ENCODE measurements at places on chromosomes 2 and 18.
A peak's percentile ranks its signal among the peaks of the same experiment; 100 is the strongest.

GRCh38 chr2:232533944-232534710, 5.4 kb upstream of the CHRNG start:
- H3K27me3 ChIP-seq, result no peaks in the 10 kb centered on the region
- DNase-seq, result no peak

DNA sequence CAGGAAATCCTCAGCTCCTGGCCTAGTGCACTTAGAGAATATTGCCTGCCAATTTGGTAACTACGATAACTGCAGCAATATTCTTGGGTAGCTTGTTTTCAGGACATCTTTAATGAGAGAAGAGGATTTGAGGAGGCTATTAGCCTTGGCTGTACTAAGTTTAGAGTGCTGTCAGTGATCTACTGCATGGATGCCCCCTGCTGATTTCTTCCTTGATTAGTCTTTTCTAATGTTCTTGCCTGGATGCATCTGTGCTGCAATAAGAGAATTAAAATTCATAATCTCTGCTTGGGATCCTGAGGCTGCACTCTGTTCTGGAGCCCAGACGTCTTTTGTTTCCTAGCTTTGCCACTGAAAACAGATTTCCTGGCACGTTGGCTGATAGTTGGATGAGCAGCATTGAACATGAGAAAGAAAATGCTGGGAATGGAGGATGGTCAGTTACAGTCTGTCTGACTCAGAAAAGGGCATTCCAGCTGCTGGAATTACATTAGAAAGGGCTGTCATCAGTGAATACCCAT, 115.4 kb downstream of the CCDC85A start:
- no peaks in the 10 kb centered on the region for H3K36me3 ChIP-seq
- no peak overlapping the region for H3K4me3 ChIP-seq
- DNase-seq, result peak; percentile 23

DNA sequence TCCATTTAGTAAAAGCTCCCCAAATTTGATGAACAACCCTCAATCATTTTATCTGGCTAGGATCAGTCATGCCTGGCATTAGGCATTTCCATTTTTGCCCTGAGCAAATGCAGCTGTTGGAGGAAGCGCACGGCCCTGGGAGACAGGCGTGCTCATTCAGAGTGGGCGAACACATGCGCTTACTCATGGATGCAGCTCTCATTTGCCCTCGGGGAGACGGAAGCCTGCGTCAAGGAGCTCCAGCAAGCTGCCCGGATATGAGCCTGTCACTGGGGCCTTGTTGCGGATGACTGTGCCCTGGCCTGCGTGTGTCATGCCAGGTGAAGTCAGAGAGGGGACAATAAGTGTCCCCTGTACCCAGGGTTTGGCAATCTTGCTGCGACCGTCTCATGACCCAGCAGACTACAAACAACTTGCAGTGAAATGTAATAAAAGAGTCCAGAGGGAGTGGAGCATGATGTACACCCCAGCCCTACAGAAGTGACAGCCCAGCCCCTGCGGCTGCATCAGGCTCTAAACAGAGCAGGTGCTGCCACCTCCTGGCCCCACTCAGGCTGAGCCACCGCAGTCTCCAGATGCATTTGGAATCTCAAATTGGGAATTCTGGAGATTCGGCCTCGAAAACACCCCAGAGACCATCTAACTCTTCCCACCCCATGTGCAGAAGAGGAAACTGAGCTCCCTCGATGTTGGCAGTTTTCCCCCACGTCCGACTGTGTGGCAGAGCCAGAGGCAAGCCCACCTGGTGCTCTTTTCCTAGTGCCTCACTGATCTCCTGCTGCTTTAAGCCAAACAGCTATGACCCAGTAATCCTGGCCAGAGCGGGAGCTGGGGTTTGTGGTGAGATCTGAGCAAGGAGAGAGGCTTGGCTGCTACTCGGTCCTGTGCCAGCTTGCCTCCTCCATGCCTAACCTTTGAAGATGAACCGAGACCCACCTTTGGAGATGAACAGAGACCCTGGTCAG, 105.0 kb upstream of the ALK start:
- no peaks in the 10 kb centered on the region for H3K4me1 ChIP-seq
- no peaks in the 10 kb centered on the region for H3K27me3 ChIP-seq
- H3K36me3 ChIP-seq, result no peaks in the 10 kb centered on the region
- DNase-seq, result no peak
- no peak overlapping the region for H3K4me3 ChIP-seq

- no peak for DNase-seq
- no peak overlapping the region for H3K27ac ChIP-seq
- no peaks in the 10 kb centered on the region for H3K27me3 ChIP-seq
Observed at GRCh38 chr2:1856922-1857321, 112.6 kb upstream of the PXDN start.

GRCh38 chr2:72722492-72723070, 103.3 kb downstream of the EXOC6B start:
- no peak overlapping the region for H3K4me3 ChIP-seq
- H3K27me3 ChIP-seq, result no peaks in the 10 kb centered on the region
- no peak for DNase-seq
- H3K36me3 ChIP-seq, result no peaks in the 10 kb centered on the region
- no peak overlapping the region for H3K27ac ChIP-seq
- peaks cover 17% of the 10 kb centered on the region for H3K4me1 ChIP-seq

DNA sequence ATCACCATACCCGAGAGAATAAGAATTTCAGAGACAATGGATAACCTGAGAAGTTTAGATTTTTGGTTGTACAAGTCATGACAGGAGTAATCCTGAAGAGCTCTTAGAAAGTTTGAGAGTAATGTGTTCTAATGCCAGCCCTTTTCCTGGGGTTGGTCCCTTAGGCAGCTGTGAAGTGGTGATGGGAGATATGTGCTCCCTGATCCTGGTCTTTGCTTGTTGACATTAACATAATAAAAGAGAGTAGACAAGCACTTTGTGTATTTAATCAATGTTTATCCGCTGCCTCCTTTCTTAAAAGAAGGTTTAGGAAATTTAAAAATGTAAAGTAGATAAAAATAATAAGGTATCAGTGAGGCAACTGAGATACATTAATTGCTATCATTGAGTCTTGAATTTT, 13.8 kb upstream of the DSC3 start:
- no peaks in the 10 kb centered on the region for H3K4me1 ChIP-seq
- no peak overlapping the region for H3K27ac ChIP-seq
- H3K36me3 ChIP-seq, result no peaks in the 10 kb centered on the region
- no peaks in the 10 kb centered on the region for H3K27me3 ChIP-seq
- no peak for DNase-seq

DNA sequence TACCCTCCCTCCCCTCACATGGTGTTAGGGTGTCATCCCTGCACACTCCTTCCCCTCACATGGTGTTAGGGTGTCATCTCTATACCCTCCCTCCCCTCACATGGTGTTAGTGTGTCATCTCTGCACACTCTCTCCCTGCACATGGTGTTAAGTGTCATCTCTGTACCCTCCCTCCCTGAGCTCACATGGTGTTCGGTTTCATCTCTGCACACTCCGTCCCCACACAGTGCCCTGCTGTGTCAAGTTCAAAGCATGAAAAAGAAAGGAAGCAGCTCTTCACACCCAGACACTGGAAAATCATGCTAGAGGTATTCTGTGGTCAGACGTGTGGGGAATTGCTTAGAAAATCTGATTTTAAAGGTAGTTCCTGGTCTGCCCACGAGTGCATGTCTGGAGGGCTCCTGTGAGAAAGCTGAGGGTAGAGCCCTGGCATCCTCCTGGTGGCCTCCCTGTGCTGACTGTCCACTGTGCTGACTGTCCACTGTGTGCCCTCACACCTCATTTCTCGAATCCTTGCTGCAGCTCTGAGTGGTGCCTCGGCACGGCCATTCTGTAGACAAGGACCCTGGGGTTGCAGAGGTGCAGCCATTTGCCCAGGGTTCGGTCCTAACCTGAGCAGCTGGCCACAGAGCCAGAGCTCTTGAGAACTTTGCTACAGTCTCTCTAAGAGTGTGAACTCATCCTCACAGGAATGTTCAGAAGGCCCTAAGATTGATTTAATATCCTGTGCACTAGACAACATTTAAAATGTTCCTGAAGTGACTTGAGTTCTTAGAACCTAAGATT, 69.1 kb upstream of the NFATC1 start:
- no peaks in the 10 kb centered on the region for H3K4me1 ChIP-seq
- no peaks in the 10 kb centered on the region for H3K36me3 ChIP-seq
- H3K27ac ChIP-seq, result no peak overlapping the region
- no peak for DNase-seq
- no peak overlapping the region for H3K4me3 ChIP-seq
- no peaks in the 10 kb centered on the region for H3K27me3 ChIP-seq

DNA sequence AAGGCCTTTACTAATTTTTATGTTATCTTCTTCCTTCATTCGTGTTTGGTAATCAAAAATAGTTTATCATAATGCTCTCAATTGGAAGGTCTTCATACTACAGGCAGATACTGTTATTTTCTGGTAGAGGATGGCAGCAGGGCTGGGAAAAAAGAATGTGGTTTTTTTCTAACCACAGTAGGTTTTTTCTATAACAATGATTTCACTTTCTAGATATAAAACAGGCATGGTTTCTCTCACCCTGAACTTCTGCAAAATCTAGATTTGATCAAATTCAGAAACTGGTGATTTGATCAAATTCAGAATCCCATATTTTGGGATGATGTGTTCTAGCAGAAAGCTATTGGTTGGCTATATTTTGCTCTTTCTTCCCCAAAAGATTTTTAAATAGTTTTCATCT, 27.6 kb downstream of the BCL11A start:
- H3K4me3 ChIP-seq, result no peak overlapping the region
- H3K27me3 ChIP-seq, result no peaks in the 10 kb centered on the region
- no peak overlapping the region for H3K27ac ChIP-seq
- no peaks in the 10 kb centered on the region for H3K36me3 ChIP-seq

All from endothelial cell of umbilical vein (primary cell).